Non-pigmented ciliary epithelial cell (primary cell): ENCODE measurements at places on chromosomes 16 and 17.
A peak's percentile ranks its signal among the peaks of the same experiment; 100 is the strongest.

DNA sequence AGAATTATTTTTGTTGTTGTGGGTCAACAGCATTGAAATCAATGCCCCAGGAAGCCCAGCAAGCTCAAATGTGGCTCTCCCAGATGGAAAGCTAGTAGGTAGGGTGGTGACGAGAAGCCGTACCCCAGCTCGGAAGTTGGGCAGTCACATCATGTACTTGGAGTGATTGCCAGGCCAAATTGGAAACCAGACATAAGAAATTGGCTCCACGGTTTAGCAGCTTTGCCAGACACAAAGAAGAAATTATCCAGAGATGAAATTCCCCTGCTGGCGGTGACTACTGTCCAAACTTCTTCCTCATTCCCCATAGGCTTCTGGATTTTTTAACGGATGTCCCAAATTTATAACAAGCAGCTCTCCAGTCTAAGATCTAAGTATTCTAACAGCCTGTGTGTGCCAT is 95.9 kb downstream of the OR1D5 start:
- DNase-seq, result no peak

GRCh38 chr16:2467528-2468232 is 3.4 kb upstream of the NTN3 start:
- DNase-seq, result no peak

- no peak for DNase-seq
Observed at GRCh38 chr16:58506241-58507194, 6.6 kb downstream of the NDRG4 start.

- no peak for DNase-seq
Observed at GRCh38 chr17:71011391-71011790, 842.1 kb downstream of the KCNJ2 start.

- DNase-seq, result no peak
Observed at GRCh38 chr16:88928405-88929090, 48.5 kb downstream of the CBFA2T3 start.

- no peak for DNase-seq
Observed at GRCh38 chr17:59493867-59494266, 71.5 kb upstream of the DHX40 start.

DNA sequence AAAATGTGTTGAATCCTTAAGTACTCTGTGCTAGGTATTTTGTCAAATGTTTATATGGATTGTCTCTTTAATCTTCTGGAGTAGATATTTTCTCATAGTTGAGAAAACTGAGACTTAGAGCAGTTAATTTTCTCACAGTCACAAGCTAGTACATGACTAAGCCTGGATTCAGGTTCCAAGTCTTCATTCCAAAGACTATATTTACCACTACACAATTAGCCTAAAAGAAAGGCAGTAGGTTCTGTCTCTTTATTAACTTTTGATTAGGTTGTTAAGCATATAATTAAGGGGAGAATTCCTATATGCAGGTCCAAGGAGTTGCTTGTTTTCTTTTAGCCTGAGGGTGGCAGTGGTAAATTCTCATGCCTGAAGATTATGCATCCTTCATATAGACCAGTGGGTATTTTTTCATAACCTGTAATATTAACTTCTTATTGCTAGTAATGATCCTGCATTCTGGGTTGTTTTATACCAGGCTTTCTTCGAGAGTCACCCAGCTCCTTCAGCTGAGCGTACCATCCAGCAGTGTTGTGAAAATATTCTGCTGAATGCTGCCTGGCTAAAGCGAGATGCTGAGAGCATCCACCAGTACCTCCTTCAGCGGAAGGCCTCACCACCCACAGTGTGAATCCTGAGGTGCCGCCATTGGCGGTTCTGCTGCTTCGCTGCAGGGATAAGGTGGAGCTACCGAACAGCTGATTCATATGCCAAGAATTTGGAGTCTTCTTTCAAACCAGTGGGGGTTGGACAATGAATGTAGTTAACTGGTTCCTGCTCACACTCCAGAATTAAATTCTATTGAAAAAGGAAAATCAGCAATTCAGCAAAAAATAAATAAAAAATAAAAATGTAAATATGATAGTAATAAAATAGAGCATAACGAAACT is 28.2 kb upstream of the KPNB1 start:
- peak; percentile 88 for DNase-seq

DNA sequence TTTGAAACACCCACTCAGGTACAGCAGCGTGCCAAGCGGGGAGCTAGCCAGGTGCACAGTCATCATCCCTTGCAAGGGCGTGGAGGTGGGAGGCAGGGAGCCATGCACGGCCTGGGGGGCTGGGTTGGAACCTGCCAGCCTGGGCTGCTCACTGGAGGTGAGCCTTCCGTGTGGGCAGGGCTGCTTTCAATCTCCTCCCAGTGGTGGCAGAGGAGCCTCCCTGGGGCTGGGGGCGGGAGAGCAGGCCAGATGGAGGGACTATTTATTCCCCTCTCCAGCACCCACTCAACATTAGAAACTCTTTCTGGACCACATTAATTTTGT is 90.3 kb downstream of the KATNIP start:
- no peak for DNase-seq

DNA sequence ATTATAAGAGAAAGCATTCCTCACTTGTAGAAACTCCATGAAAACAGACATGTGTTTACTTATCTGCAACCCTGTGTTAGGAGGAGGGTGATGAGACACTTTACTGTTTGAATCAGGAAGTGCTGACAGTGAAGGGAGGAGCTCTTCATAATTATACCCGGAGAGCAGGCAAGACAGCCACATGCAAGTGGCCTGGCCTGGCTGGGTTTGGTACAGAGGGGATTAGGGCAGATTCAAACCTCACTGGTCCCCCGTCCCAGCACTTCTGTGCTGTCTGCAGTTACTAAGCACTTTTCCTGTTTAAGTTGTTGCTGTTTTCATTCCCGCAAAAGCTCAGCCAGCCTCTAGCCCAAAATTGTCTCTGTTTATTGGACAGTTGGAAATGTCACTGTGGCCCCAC is 78.5 kb downstream of the WWOX start:
- no peak for DNase-seq

DNA sequence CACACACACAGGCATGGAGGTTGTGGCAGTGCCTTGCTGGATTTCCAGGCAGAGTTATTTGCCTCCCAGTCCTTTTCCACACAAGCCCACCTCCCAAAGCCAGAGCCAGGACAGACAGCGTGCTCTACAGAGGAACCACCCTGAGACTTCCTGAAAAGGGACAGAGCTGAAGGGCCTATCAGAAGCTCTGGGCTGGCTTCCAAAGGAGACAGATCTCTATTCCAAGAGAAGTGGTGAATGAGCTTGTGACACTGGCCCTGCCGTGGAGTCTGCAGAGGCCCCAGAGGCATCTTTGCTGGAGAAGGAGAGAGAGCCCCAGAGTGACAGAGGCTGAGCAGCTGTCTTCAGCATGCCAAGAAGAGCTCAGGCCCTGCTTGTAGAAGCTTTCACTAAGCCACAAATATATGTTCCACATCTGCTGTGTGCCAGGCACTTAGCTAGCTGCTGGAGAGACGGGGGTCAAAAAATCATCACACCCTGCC is 8.3 kb upstream of the LPCAT2 start:
- DNase-seq, result no peak
